ENCODE measurements at places on chromosomes 5 and 9.

GRCh38 chr5:61482980-61483379, 150.9 kb downstream of the ZSWIM6 start:
- DNase-seq = no peak

DNA sequence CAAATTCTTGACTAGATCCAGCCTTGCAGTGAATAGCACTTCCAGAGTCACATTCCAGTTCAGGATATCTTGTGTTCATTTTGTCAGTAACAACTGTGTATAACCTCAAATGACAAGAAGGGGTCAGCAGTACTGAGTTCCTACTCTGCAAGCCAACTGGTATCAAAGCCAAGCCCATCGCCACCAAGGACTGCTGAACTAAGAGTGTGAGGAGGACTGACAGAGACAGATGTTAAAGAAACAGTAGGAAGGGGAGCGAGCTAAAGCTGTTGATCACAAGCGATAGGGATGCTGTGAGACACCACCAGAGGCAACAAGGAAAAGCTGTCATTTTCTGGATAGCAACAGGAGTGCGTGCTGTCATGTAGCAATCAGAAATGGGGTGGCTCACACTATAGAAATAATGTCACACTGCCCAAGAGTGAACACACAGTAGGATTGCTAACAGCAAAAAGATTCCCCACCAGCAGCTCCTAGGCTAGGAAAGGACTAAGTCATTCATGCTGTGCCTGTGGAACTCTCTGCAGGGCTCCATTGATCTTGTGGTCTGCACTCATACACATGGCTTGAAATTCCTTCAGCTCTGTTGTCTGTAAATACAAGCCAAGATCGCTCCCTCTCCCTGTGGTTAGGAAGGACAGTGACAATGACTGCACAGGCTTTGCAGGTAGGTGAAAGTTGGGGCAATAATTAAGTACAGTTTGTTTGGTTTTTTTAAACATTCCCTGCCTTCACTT, 658.6 kb downstream of the NR2F1-AS1 start:
- no peak for DNase-seq

- DNase-seq = peak; percentile 50
Measured at GRCh38 chr5:177446200-177447065, at the start of gene PRR7. TSS of gene PRR7 (plus strand) at chr5:177446814. CDS start at chr5:177455068, 8,254 bp downstream.

- no peak for DNase-seq
Measured at GRCh38 chr5:73436535-73437100, 12.0 kb downstream of the FOXD1 start.

- DNase-seq = no peak
Measured at GRCh38 chr5:35331956-35332950, 102.0 kb upstream of the PRLR start.

DNA sequence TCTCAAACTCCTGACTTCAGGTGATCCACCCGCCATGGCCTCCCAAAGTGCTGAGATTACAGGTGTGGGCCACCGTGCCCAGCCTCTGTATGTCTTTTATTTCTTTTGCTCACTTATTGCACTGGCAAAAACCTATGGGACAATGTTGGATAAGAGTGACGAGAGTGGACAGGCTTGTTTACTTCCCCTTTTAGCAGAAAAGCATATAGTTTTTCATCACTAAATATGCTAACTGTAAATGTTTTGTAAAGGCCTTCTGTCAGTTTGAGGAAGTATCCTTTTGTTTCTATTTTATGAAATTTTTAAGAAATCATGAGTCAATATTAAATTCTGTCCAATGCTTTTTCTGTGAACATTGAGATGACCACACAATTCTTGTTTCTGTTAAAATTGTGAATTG, 103.3 kb downstream of the AUH start:
- DNase-seq = no peak

- DNase-seq = no peak
Measured at GRCh38 chr9:94993821-94994165, 267.3 kb downstream of the AOPEP start.

DNA sequence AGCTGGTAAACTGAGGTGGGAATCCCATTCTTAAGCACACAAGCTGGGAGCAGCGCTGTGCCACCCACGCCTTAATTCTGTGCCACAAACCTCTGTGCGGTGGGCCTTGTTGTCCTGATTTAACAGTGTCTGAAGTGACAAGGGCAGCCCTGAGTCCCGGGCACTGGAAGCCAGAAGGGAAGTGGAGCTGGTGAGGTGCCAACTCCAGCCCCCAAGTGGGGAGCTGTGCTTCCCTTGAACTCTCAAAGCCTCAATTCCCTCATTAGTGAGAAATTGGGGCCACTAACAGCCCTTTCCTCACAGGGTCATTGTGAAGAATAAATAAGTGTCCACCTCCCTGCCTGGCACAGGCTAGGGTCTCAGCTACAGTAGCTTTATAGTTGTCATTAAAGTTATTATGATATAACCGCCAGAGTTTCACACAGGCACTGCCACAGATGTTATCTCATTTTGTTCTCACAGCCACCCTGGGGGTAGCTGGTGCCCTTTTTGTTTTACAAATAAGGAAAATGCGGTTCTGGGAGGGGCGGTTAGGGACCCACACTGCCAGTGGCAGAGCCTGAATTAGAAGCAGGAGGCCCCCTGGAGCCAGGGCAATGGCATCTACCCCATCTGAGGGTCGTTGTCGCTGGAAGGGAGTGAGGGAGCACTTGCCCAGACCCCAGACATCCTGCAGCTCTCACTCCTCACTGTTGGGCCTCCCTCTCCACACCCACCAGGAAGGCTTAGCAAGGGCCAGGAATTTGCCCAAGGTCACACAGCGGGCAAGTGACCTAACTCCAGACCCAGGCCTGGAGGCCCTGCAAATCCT, 2.1 kb upstream of the TLX3 start:
- no peak for DNase-seq

DNA sequence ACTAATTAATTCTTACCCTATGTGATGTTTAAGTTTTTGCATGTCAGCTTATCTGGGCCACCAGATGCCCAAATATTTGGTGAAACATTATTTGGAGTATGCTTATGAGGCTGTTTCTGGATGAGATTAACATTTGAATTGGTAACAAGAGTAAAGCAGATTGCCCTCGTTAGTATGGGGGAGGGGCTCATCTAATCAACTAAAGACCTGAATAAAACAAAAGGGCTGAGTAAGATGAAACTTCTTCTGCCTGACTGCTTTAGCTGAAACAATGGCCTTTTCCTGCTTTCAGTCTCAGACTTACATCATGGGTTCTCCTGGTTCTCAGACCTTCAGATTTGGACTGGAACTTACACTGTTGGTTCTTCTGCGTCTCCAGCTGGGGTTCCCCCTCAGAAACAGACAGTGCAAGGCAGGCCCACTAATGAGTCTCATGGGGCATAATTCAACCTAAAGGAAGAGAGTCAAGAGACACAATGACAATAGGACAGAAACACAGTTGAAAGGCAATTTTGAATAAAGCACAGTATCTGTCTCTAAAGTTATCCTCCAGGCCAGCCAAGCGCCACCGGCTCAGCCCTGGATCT, 288.4 kb downstream of the CAAP1 start:
- DNase-seq = no peak

DNA sequence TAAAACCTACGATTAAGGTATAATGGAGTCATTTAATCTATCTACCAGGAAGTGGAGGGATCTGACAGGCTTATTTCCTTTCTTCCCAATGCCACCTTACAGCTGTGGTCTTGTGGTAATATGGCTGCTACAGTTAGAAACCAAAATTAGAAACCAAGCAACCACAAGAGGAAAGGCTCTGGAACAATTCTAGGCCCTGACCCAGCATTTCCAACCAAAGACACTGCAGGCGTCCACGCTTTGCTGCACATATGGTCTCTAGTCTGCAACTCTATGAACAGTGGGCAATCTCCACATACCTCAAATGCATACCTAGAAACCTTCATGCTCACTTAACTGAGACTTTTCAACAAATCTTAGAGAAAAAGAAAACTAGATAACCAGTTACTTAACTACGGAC, 339.1 kb downstream of the NFIB start:
- DNase-seq = no peak

DNA sequence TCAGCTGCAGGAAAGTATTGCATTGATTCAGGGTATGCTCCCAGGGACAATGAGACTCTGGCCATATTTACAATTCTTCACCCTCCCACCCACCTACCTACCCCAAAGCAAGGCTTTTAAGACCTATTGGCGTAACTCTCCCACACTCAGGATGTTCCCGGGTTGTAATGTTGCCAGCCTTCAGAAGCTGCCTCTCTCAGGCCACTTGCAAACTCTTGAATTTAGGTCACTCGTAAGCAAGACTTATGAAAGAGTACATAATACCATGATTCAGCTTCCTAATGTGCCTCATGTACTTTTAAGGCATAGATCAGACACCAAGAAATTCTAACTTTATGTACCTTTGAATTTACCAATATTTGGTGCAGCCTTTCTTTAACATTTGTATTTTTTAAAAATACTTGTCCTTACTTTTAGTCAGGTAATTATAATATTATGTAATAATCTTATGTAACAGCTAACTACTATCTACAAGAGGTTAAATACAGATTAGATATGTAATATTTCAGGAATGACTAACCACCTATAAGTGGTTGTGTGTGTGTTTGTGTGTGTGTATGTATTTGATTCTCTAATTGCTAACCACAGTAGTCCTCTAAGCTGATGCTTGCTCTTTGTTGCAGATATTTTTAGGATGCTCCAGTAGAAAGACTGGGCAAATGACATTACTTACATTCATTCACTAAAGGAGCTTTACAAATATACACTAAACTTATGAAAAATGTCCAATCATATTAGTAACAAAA, 630.5 kb upstream of the MEF2C start:
- no peak for DNase-seq

DNA sequence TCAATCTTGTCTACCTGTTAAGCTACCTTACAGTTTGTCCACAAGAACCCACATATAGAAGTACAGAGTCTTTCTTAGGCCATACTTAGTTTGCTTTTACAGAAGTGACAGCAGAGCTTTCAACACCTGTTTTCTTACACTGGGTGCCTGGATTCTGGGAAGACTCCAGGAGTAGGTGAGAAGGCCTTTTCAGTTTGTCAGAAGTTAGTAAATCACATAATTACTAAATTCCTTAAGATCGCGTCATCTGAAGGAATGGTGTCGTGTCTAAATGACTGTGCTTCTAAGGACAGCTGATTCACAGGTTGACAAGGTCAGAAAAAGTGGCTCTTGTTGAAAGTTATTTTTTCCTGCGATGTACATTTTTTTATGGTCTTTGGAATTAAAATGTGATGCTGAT, 97.0 kb upstream of the FAM120A start:
- no peak for DNase-seq

- no peak for DNase-seq
Measured at GRCh38 chr5:129746876-129747275, 1.0 kb upstream of the MINAR2 start.

- DNase-seq = no peak
Measured at GRCh38 chr5:33937707-33938506, 1.7 kb downstream of the RXFP3 start.

DNA sequence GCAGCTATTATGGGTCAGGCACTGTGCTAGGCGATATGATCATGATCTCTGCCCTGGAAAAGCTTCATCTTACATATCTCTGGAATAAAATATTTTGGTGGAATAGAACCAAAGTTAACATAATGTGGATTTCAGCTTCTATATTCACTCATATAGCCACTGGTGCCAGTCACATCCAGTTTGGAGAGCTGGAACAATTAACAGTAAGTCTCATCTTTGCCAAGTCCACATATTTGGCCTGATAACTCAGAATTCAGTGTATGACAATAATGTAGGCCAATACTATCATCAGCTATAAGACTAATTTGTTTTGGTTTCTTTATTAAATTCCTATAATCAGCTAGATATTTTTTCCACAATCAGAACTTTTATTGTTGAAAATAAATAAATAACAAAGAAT, 5.9 kb upstream of the FAM13B start:
- DNase-seq = no peak

- DNase-seq = no peak
Measured at GRCh38 chr9:69876981-69877380, 56.4 kb downstream of the CFAP95 start.

DNA sequence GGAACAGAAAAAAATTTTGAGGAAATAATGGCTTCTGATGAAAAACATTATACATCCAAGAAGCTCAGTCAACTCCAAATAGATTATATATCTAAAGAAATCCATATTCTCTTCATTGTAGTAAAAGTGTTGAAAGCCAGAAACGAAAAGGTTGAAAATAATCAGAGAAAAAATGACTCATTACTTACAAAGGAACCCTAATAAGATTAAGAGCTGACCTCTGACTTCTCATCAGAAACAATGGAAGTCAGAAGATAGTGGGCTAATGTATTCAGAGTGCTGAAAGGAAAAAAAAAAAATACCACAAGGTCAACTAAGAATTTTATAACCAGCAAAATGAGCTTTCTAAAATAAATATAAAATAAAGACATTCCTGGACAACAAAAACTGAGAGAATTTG, 60.0 kb downstream of the HSD17B4 start:
- DNase-seq = no peak

DNA sequence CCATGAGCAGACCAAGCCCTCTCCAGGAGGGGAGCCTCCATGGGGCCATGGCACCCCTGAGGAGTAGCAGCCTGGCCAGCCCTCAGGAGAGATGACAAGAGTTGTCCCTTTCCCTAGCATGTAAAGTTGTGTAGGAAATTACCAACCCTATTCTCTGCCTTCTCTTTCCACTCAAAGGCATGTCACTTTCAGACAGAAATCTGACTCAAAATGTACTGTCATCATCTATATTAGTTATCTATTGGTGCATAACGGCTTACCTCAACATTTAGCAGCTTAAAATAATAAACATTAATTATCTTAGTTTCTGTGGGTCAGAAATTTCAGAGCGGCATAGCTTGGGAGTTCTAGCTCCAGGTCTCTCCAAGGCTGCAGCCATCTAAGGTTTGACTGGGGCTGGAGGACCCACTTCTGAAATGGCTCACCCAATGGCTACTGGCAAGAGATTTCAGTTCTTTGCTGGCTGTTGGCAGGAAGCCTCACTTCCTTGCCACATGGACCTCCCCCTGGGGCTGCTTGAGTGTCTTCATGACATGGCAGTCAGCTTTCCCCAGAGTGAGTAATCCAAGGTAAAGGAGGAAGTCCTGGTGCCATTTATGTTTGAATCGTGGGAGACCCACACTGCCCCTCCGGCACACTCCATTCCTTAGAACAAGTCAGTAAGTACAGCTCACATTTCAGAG, 632.3 kb downstream of the CCDC171 start:
- no peak for DNase-seq

- DNase-seq = no peak
Measured at GRCh38 chr5:36755920-36756488, 120.6 kb upstream of the NIPBL start.

DNA sequence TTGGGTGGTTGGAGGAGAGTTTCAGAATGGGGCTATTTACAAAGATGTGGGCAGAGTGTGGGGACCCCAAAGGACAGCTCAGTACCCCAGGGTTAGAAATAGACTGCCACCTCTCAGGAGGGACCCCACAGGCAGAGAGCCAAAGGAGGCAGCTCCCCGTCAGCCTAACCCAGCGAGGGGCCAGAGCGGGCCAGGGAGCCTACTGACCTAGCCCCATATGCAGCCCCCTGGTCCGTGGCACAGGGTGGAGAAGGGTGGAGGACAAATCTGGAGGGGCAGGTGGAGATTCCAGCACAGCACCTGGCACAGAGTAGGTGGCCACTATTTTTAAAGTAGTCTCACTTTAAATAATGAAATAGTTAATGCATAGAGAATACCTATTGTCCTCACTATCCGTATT, 67.2 kb upstream of the ANGPTL2 start:
- DNase-seq = no peak

- DNase-seq = no peak
Measured at GRCh38 chr9:26504057-26504456, 388.5 kb downstream of the CAAP1 start.

All from hematopoietic multipotent progenitor cell treated with erythropoietin and hydrocortisone succinate and interleukin-3 and kit ligand, for 8 days (in vitro differentiated cells).